Stimulated activated CD4-positive, alpha-beta T cell treated with anti-CD3 and anti-CD28 coated beads, Interleukin-15, amount 100 ng/mL, for 48 hours (primary cell): ENCODE measurements at places on chromosomes 16 and 17.

- DNase-seq = no peak
Measured at GRCh38 chr17:61794792-61795191, 68.5 kb downstream of the BRIP1 start.

GRCh38 chr16:87762620-87763019 lies 3.2 kb downstream of the KLHDC4 start:
- DNase-seq = no peak

DNA sequence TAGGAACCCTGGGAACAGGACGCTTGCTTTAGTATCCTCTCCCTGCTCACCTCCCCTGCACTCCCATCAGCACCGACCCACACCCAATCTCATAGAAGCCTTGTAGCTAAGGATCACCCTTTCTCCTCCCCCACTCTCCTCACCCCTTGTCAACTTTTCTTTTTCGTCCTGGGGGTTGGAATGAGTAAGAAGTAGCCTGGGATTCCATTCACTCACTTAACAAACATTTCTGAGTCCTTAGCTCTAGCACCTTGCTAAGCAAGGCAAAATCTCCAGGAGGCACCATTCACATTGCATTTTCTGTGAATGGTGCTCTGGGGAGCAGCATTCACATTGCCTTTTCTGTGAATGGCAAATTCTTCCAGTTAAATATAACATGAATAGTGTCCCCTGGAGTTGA lies 1.1 kb upstream of the PGAP3 start:
- no peak for DNase-seq

DNA sequence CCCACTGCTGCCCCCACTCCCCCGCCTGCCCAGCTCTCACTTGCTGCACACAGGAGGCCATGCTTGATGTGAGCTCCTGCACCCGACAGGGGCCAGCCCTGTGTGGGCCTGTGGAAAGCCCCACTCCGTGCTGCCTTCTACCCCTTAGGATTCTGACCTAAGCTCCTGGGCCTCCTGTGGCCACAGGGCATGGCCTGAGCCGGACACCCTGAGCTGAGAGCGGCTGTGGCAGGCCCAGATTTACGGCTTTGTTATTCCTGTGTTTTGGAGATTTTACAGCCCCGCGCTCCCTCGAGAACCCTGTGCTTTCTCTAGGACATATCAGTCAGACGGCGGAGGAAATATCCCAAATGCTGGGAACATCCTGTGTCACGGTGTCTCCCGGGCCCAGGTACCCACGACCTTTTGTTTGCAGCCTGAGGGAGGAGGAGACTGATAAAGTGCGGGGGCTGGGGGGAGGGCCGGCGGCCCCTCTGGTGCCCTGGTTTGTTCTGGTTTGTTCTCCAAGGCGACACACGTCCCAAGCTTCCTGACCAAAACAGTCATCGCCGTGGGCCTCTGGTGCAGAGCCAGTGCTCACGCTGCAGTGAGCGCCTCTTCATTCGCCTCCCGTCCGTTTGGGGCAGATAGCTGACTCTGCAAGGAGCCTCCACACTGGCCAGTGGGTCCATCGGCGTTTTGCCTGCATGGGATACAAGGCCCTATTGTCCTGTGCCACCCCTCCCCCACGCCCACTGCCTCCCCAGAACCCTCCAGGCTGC lies 363.4 kb downstream of the C16orf95 start:
- no peak for DNase-seq

DNA sequence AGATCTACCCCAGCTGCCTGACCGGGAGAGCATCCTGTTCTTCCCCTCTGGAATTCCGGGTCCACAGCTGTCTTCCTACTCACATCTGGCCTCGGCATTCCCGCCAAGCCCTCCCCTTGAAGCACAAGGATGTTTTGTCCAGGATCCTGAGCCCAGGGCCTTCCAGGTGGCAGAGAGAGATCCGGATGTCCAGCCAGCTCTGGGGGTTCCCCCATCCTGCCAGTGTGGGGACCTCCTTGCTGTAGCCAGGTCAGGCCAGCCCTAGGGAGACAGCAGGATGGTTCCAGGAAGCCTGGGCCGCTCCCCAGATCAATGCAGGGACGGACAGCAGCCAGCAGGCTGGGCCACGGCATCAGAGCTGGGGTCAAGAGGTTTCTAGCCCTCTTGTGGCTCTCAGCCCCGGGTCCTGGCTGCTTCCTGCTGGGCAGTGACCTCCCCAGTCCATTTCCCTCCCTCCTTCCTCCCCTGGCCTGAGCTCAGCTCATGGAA lies 55.3 kb downstream of the SOCS3 start:
- no peak for DNase-seq

DNA sequence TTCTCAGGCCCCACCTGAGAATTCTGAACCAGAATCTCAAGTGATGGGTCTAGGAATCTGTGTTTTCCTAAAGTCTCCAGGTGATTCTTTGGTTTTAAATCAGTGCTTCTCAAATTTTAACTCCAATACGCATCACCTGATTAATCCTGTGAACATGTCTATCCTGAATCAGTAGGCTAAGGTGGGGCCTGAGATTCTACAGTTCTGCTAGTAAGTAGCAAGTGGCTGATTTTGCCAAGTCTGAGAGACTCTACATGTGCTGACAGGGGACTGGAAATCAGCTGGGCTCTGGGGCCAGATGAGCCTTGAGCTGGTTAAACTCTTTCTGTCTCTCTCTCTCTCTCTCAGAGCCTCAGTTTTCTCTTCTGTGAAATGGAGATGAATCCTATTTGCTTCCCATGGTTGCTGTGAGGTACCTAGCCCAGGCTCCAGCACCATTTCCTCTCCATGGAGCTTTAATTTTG lies 9.0 kb downstream of the CCR7 start:
- no peak for DNase-seq

- DNase-seq = no peak
Measured at GRCh38 chr16:50144211-50144610, 8.9 kb upstream of the TENT4B start.

- DNase-seq = no peak
Measured at GRCh38 chr17:9906616-9907015, 1.5 kb upstream of the RCVRN start.

GRCh38 chr17:28494445-28495188 lies 11.5 kb upstream of the FOXN1 start:
- peak; percentile 70 for DNase-seq

- no peak for DNase-seq
Measured at GRCh38 chr17:511001-511698, 158.5 kb upstream of the RPH3AL start.

DNA sequence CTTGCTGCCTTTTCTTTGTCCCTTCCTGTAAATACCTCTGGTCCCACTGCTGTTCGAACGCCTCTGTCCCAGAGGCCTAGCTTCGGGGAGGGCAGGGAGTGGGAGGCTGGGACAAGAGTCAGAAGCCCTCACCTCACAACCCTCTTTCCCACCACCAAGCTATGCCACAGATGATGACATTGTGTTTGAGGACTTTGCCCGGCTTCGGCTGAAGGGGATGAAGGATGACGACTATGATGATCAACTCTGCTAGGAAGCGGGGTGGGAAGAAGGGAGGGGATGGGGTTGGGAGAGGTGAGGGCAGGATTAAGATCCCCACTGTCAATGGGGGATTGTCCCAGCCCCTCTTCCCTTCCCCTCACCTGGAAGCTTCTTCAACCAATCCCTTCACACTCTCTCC lies 10.4 kb downstream of the ARRB2 start:
- DNase-seq = no peak

GRCh38 chr17:80382956-80383355 lies 32.0 kb upstream of the ENDOV start:
- no peak for DNase-seq

- no peak for DNase-seq
Measured at GRCh38 chr17:4706121-4706520, 2.2 kb upstream of the PELP1 start.

DNA sequence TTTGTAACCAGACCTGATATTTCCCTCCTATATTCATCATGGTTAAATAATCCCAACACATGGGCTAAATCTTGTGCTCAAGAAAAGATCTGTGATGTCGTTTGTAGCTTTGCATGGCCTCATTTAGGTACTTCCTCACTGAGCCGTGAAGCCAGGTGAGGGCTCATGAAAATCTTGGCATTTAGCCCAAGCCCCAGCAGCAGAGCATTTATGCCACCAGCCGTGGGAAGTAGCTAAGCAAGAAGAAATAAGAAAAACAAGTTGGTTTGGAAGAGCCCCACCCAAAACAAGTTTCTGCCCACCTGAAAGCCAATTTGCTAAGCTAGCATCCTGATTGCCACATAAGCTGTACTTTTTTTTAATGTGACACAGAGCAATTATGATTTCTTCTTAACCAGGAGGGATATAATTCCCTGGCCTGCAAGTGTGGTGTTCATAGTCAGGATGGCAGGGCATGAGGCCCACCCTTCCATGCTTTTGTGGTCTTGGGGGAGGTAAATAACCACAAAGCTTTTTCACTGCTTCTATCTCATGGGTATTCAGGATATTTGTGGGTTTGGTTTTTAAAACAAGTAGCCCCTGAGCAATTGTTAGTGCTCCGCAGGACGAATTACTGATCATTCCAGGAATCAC lies 10.5 kb downstream of the TMIGD1 start:
- DNase-seq = no peak

GRCh38 chr16:20902426-20902825 lies 1.9 kb downstream of the LYRM1 start:
- no peak for DNase-seq

DNA sequence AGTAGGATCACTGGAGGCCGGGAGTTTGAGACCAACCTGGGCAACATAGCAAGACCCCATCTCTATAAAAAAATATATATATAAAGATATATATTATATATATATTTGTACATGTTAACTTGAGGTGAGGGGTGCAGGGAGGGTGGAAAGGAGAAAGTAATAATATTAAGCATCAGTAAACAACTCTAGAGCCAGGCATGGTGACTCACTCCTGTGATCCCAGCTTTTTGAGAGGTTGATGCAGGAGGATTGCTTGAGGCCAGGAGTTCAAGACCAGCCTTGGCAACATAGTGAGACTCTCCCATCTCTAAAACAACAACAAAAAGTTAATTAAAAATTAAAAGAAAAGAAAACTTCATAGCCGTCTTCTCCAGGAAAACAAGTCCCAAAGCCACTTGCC lies 61.7 kb upstream of the SMURF2 start:
- DNase-seq = no peak

- DNase-seq = no peak
Measured at GRCh38 chr17:68903286-68903685, 51.9 kb downstream of the ABCA8 start.

- no peak for DNase-seq
Measured at GRCh38 chr17:4716081-4716480, 5.6 kb downstream of the ARRB2 start.

DNA sequence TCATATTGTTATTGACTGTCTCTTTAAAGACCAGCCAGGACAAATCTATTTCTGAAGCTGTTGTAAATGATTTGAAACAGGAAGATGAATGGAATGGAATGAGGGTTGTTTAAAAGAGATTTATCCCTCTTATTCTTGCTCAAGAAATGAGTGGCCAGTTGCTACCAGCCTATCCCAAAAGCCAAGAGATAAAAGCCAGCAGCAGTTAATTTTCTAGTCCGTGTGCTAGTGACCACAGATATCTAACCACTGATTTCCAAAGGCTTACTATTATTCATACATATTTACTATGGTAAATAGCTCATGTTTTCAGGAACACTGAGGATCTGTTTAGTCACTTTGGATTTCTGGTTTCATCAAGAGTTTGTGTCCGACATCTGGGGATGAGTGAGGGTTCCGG lies 105.7 kb downstream of the CDH13 start:
- DNase-seq = no peak
